ENCODE measurements at places on chromosomes 7 and 10. TPM values are rescaled to one million over a fixed set of nuclear protein-coding genes. Genes with fewer than 3 reads are reported as not detected.

Gene UTF1
- polyA plus RNA-seq = not detected

Gene SPDYE1
- polyA plus RNA-seq = not detected

Gene LRRC18
- not detected for polyA plus RNA-seq

GRCh38 chr10:43692051-43692825 is 43.6 kb upstream of the ZNF32 start:
- no peak for DNase-seq

Gene SPDYE2
- polyA plus RNA-seq = 0.51 TPM

Gene HMX3
- polyA plus RNA-seq = not detected

DNA sequence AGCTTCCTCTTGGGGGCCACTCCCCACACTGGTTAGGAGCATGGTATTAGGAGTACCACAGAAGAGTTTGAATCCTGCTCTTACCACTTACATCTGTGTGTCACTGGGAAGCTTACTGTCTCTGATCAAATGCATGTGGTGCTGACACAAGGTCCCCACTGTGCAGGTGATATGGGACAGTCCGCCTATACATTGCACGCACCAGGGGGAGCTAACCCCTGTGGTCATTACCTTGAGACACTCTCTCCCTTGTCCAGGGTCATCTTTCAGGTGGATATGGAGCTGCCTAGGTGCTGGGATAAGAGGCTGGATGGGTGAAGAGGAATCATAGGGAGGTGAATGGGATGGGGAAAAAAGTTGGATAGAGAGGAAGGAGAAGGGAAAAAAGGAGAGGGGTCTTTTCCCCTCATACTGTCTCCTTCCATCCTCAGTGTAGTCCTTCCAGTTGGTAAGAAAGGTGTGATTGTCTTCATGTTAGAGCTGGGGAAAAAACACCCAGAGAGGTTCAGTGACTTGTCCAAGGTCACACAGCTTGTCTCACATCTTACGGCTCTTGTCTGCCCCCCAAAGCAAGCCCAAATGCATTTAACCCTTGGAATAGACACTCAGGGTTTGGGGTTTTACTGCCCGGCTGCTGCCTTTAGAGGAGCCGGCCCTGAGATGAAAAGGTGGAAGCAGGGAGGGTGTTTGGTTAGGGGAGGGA is 125.9 kb downstream of the CDH23 start:
- no peak for DNase-seq

Gene ANKRD30A
- polyA plus RNA-seq = not detected

Gene SORCS1
- 0.59 TPM for polyA plus RNA-seq

DNA sequence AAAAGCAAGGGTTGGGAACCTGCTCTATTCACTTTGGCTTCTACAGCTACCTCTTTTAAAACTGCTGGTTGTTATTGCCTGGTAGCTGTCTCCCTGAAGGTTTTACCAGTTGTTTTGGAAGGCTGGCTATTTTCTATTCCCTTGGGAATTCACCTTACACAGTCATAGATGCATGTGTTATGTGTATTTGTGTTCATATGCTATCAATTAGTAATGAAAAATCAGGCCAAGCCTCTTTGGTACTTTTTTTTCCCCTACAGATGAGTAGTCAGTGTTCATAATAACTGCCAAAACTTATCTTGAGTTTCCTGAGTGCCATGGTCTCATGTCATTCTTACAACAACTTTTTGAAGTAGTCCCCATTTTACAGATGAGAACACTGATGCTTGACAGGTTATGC is 738.0 kb upstream of the GALNT17 start:
- DNase-seq = no peak

GRCh38 chr10:130751106-130751840 is 560.2 kb downstream of the TCERG1L start:
- no peak for DNase-seq

DNA sequence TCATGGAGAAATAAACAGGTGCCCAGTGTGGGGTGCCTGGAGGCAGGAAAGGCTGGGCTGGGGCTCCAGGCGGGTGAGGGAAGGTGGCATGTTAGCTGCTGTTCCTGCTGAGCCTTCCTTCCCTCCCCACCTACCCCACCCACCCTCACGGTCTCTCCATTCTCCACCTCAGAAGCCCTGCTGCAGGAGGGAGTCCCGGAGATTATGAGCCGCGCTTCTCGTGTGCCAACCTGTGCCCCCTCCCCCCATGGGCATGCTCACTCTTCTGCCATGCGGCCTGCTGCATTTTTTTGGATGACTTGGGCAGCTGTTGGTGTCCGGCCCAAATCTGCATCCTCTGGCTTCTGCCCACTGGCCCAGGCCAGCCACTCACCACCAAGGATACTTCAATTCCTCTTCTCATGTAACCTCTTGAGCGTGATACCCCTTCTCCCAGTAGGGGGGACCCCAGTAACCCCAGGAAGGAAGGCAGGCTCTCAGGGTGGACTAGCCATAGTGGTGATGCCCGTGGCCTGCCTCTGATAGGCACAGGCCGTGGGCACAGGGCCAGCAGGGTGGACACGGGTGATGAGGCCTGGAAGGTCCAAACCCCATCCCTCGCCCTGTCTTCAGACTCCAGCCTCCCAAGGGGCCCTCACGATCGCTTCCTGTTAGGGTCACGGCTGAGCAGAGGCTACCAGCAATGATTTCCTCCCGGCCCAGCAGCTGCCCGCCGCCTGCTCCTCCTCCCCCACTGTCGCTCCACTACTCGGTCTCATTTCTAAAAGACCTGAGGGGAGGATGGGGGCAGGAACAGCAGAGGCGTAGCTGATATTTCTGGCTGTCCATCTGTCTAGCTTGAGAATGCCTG is 27.8 kb downstream of the UNC5B start:
- peak; percentile 70 for DNase-seq

Gene SMO
- 1.7 TPM for polyA plus RNA-seq

Gene FAM20C
- 12.7 TPM for polyA plus RNA-seq

Gene TMEM229A
- not detected for polyA plus RNA-seq

Gene HTR7
- polyA plus RNA-seq = not detected

DNA sequence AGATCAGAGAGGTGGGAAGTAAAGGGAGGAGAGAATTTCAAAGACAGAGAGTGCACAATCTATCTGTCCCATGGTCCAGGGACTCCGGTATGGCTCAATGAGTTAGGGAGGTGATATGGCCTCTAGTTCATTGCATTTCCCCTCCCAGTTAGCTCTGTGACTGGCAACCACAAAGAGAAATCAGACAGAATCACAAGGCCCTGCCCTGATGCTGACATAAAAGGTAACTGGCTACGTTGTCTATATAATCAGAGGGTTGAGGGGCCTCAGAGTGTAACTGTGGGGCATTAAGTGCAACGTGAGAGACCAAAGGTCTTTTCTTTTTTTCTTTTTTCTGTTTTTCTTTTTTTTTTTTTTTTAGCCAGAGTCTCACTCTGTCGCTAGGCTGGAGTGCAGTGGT is 7.3 kb upstream of the C10orf95 start:
- DNase-seq = no peak

GRCh38 chr7:82275342-82275741 is 168.2 kb downstream of the CACNA2D1 start:
- no peak for DNase-seq

- no peak for DNase-seq
These were observed 28.6 kb upstream of the DMBT1 start for GRCh38 chr10:122531939-122532338.

- DNase-seq = no peak
These were observed 18.8 kb upstream of the SORBS1 start for GRCh38 chr10:95579835-95580535.

GRCh38 chr7:18513343-18513742 is 17.8 kb downstream of the HDAC9 start:
- DNase-seq = no peak

DNA sequence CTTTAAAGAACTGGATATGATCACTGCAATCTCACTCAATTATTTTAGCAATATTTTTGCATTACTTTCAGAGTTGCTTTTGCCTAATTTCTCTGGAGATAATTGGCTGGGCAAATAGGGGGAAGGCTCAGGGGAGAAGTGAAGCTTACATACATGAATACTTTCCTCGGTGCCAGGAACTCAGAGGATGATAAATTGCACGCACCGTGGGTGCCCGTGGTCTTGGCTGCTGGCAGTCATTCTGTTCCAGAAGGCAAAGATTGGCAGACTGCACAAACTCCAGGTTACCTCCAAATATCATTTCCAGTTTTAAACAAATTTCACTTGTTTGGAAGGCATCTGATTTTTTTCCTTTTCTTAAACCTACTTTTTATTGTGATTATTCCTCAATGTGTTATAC is 197.8 kb upstream of the TMEM72 start:
- DNase-seq = no peak

- DNase-seq = no peak
These were observed 6.1 kb upstream of the ZNF438 start for GRCh38 chr10:31037749-31038148.

Gene IKZF1
- 0.46 TPM for polyA plus RNA-seq

Gene ABCF2
- 35.2 TPM for polyA plus RNA-seq

Gene TMEM176A
- 19.2 TPM for polyA plus RNA-seq

GRCh38 chr10:130761032-130761575 is 550.4 kb downstream of the TCERG1L start:
- no peak for DNase-seq

Gene BBIP1
- 32.0 TPM for polyA plus RNA-seq

GRCh38 chr7:8590225-8590624 is 156.8 kb downstream of the NXPH1 start:
- DNase-seq = no peak

DNA sequence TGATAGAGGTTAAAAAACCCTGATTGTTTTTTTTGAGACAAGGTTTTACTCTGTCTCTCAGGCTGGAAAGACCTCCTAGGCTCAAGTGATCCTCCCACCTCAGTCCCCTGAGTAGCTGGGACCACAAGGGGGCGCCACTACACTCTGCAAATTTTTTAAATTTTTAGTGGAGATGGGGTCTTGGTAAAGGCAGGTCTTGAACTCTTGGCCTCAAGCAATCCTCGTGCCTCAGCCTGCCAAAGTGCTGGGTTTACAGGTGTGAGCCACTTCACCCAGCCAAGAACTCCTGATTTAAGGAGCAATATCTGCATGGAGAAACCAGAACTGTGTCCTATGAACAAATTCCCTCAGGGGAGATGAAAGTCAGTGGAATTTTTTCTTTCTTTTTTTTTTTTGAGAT is 7.3 kb upstream of the KLHDC10 start:
- no peak for DNase-seq

DNA sequence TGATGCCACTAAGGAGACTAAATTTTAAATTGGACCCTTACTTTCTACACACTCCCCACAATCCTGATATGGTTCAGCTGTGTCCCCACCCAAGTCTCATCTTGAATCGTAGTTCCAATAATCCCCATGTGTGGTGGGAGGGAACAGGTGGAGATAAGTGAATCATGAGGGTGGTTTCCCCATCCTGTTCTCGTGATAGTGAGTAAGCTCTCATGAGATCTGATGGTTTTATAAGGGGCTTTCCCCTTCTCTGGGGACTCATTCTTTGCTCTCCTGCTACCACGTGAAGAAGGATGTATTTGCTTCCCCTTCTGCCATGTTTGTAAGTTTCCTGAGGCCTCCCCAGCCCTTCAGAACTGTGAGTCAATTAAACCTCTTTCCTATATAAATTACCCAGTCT is 18.4 kb upstream of the BET1 start:
- DNase-seq = no peak

- peak; percentile 66 for DNase-seq
These were observed 51.3 kb downstream of the PWWP2B start for GRCh38 chr10:132448248-132448731.

GRCh38 chr10:45447416-45447815 is 73.4 kb downstream of the ALOX5 start:
- no peak for DNase-seq

- DNase-seq = peak; percentile 66
These were observed 16.1 kb upstream of the IMPDH1 start for GRCh38 chr7:128425850-128426249.

Gene VAX1
- polyA plus RNA-seq = not detected

GRCh38 chr7:7416031-7416858 is 119.4 kb downstream of the COL28A1 start:
- DNase-seq = no peak

DNA sequence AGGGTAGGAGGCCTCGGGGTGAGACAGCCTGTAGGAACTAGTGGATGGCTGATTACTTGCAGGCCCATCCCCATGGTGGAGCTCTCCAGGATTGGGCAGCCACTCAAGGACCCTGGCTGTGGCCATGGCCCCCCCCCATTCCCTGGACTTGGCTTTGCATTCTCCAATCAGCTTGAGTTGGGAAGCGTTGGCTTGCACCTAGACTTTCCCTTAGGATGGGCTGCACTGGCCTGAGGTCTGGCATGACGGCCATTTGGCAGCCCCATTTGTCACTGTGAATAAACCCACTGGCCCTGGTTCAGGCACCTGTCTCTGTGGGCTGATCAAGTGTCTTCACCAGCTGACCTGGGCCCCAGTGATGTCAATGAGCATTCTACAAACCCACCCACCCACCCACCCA is 41.4 kb downstream of the RAMP3 start:
- DNase-seq = no peak

Gene NCF1
- polyA plus RNA-seq = 1.4 TPM

Gene MAGI2
- 0.83 TPM for polyA plus RNA-seq

DNA sequence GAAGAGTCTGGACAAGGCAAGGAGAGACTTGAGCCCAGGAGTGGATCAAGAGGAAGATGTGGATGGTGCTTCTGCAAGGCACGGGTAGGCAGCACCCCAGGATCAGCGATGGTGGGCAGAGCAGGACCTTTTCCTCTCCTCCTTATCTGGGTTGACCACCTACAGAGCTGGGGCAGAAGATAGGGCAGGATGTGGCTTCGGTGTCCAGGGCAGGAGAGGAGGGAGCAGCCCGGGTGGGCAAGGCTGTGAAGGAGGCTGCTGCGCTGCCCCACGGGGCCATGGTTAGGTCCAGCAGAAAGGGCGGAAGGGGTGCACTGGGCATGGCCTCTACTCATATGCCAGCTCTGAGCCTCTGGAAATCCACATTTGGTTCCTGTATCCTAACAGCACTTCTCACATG is 20.0 kb upstream of the PARP12 start:
- no peak for DNase-seq

DNA sequence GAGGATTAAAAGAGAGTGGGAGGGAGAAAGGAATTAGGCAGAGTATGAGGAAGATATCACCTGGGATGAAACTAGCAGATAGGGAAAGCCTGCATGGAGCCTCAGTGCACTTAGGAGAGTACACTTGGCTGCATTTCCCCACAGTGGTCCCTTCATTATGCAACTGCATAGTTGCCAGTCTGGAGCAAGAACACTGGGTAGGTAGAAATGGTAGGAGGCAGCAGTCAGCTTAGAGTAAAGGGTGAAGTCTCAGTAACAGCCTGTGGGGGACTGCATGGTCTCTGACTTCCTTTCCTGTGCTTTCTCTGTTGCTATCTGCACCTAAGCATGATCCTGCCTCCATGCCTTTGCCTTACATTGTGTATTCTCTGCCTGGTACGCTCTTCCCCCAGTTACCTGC is 14.0 kb upstream of the PCGF5 start:
- DNase-seq = no peak

Gene HOXA11
- polyA plus RNA-seq = not detected

Gene GIMAP8
- 19.5 TPM for polyA plus RNA-seq

DNA sequence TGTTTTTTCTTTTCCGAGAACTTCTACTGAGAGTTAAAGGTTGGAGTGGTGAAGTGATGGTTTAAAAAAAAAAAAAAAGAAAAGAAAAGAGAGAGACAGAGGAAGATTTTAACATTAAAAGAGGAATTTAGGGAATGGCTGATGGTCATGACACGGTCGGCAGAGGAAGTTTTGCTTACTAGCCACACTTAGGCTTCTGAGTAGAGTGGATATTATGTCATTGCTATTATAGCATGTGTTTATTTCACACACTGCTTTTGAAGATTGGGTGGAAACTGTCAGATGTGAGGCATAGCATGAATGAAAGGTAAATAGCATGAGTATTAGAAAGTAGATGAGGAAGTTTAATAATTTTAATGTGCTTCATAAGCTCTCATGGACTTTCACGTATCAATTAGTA is 2.5 kb downstream of the KAT6B start:
- DNase-seq = no peak

Gene ADAM22
- polyA plus RNA-seq = 0.19 TPM

Gene TNRC18
- polyA plus RNA-seq = 28.8 TPM

Measured in heart right ventricle (tissue), 16 donors.